ENCODE measurements at places on chromosomes 16 and 17.

DNA sequence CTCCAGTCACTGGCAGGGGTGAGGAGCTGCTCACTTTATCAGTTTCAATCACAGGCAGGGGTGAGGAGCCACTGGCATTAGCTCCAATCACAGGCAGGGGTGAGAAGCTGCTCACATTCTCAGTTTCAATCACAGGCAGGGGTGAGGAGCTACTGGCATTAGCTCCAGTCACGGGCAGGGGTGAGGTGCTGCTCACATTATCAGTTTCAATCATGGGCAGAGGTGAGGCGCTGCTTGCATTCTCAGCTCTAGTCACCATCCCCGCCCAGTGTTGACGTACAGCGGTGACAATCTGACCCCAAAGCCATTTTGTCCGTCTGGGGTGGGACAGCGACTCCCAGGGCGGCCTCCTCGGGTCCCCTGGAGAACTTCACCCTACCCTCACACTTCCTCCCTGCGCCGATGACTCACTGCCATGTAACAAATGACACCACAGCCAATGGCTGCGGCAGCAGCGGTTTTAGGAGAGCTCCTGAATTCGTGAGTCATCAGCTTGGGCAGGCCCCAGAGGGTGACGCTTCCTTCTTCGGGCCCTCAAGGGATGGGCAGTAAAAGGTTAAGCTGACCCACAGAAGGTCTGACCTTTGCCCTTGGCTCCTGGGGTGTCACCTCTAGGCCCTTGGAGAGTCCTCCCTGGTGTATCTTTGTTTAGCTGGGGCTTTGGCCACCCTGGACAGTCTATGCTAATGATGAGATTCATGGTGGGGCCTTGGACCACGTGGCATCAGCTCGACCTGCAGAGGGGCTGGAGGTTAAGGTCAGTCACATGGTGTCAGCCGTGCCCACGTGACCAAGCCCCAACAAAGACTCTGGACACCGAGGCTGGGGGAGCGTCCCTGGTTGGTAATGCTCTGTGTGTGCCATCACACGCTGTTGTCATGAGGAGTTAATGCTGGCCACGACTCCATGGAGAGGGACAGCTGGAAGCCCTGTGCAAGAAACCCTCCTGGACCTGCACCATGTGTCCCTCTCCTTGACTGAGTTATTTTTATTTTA is 171.7 kb downstream of the C16orf95 start:
- no peak for DNase-seq

GRCh38 chr17:80209765-80210164 is 10.4 kb downstream of the SGSH start:
- DNase-seq = no peak

DNA sequence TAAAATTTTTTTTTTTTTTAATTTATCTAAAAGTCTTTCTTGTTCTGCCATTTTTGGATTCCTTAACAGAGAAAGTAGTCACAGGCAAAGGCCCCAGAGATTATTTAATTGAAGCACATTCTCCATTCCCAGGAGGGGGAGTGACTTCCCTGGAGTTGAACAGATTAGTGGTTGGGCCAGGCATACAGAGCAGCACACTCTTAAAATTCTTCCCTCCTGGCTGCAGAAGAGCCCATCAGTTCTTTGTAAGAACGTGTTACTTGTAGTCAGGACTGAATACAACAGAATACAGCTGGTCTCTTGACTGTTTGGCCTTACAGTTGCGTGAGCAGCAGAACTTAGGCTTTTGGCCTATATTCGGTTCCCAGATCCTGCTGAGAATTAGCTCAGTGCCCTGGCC is 1.8 kb downstream of the ALKBH5 start:
- DNase-seq = no peak

- no peak for DNase-seq
These were observed 33.3 kb downstream of the WFDC1 start for GRCh38 chr16:84327926-84328505.

GRCh38 chr16:710500-711075 is 4.3 kb upstream of the METRN start:
- DNase-seq = no peak

- DNase-seq = no peak
These were observed 341.5 kb downstream of the SNX29 start for GRCh38 chr16:12317856-12318537.

DNA sequence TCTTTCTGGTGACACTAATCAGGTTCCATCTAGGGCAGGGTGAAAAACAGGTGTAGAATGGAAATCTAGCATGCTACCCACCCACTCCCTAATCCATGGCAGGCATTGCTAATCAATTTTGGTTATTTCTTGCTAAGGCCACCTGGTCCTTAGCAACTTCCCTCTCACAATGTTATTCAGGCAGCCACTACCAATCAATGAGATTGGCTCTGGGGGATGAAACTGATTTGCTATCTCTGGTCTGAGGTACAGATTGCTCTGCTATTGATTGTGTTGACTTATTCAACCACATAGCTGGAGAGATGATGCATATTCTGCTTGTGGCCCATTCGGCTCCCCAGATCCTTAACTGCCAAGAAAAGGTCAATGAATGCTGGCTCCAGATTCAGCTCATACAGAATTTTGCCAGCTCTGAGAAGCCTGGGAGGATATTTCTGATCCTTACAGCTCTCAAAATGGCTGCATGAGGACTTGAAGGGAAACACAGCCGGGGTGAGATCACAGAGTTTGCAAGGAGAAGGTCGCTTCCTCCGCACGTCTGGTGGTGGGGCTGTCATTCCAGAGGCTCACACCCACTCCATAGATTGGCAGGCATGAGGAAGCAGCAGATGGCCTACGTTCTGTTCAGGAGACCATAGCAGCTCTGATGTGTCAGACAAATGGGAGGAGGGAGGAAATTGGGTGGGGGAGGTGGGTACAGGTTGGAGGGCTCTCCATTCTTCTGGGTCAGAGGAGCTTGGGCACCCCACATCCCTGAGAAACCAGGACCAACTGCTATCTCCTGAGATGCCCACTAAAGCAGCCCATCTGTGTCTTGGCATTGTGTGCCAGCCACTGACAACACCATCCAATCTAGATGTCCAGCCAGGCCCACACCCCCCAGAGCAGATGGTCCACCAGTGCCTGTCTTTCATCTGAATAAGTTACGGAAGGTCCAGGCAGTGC is 22.3 kb downstream of the SEZ6 start:
- no peak for DNase-seq

DNA sequence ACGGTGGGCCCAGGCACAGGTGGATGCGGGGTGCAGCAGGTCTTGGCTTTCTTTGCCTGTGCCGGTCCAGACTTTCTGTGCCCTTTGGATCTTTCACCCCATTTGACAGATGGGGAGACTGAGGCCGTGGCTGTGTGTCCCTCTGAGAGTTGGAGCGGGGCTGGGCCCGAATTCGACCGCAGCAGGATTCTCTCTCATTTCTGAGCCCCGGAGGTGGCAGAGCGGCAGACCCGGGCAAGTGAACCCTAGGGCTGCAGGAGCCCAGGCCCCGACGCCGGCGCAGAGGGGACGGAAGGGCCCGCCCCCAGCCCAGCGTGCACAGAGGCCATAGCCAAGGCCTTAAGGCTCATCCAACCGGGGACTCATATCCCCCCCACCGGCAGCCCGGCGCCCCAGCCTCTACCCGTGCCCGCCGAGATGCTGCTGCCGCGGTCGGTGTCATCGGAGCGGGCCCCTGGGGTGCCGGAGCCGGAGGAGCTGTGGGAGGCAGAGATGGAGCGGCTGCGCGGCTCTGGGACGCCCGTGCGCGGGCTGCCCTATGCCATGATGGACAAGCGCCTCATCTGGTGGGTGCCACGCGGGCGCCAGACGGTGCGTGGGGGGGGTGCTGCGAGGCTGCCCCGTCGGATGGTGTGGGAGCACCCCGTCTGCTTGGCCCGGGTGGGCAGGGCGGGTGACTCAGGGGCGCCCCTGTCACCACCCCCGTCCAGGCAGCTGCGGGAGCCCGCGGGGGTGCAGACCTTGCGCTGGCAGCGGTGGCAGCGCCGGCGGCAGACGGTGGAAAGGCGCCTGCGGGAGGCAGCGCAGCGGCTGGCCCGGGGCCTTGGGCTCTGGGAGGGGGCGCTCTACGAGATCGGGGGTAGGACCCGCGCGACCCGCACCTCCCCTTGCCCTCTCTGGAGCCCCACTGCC is 857 bp downstream of the TMC8 start:
- no peak for DNase-seq

GRCh38 chr16:14501331-14502255 is 128.5 kb downstream of the PARN start:
- DNase-seq = no peak

DNA sequence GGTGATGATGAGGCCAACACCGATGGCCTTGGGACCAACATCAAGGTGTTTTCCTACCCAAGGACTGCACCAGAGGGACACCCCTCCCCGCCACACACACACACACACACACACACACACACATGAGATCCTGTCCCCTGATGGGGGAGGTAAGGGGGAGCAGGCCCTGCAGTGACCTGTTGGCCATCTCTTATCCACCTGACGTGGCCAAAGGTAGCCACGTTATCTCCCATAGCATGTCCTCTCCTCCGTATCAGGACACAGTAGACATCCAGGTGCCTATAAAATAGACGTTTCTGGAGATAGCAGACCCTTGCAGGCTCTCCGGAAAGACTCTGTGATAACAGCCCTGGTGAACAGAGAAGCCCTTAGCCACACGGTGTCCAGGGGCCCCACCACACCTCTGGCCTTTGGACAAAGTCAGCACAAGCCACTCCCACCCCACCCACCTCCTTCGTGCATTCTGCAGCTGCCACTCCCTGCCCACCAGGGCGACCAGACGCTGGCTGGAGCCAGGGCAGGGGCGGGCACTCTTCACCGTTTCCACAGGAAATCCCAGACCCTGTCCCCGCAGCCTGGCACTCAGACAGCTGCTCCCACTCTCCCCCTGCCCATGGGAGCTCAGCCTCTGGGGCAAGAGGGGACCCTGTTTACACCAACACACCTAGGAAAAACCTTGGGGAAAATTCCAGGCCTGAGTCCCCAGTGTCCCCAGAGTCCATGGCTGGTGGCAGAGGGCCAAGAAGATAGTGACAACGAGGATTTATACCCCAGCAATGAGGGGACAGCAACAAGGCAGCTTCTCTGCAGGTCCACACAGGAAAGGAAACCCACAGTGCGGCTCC is 15.4 kb upstream of the ENPP7 start:
- no peak for DNase-seq

- no peak for DNase-seq
These were observed 15.9 kb upstream of the ZFHX3 start for GRCh38 chr16:73063854-73064211.

GRCh38 chr16:52631711-52632110 is 84.8 kb upstream of the TOX3 start:
- no peak for DNase-seq

DNA sequence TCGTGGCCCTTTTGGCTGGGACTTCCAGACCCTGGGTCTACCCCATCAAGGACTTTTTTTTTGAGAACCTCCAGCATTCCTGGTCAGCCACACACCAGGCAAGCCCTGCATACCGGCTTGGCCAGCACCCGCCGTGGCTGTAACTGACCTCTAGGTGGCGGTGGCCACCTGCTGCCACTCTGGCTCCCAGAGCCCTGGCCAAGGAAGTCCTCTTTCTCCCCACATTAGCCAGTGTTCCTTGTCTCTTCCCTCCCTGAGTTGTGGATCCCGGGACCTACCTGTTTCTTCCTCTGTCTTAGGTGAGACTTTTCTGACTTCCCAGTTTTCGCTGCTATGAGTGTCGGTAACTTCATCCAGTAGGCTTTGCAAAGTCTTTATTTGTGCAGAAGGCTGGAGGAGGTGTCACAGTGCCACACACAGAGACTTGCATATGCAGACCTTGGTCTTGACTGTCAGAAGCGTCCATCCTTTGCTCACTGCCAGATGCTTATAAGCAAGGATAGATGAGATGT is 348.3 kb downstream of the CPPED1 start:
- no peak for DNase-seq

DNA sequence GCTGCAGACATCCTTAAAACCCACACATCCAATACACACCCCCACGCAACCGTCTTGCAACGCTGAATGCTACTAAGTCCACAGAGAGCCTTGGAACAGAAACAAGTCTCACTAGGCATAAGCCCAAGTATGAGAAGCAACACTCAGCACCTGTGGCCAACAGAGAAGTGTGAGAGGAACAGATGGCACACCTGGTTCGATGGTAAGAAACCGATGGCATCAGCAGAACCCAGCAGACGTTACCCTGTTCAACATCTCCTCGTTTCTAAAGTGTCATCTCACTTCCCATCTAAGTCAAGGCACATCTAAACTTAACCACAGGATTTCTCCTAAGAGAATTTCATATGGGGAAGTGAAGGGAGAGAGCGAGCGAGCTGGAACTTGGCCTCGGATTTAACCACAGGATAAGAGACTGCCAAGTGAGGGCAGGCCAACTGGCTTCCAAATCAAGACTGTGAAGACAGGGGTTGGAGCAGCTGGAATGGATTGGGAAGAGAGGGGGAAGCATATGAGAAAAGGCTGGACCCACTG is 41.0 kb downstream of the NXPH3 start:
- no peak for DNase-seq

DNA sequence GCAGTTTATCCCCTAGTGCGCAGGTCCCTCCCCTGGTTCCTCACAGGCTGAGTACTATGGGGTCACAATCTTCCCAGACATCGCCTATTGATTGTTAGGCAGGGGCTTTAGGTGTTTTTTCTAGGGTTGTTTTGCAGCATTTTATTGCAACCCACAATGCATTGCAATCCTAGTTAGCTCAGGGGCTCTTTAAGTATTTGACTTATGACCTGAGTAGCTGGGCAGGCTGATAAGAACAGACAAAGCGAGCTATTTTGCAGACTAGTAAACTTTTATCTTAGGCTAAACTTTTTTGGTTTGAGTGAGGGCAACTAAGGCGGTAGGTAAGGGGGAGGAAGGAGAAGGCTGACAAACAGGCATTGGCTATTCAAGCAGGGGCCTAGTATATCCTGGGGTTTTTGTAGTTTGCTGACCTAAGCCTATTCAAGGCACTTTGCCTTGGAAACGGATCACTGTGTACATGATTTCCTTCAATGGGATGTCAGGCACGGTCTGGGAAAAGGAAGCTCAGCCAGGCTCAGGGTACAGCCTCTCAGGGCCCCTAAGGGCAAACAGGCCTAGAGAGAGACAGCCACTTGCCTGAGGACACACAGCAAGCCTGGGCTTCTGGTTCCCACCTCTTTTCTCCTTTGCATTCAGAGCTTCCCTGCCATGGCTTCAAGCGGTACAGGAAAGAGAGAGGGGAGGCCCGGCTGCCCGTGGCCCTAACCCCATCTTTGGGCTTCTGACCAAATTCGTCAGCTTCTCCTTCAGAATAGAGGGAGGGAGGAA is 6.4 kb downstream of the DRC7 start:
- DNase-seq = no peak

DNA sequence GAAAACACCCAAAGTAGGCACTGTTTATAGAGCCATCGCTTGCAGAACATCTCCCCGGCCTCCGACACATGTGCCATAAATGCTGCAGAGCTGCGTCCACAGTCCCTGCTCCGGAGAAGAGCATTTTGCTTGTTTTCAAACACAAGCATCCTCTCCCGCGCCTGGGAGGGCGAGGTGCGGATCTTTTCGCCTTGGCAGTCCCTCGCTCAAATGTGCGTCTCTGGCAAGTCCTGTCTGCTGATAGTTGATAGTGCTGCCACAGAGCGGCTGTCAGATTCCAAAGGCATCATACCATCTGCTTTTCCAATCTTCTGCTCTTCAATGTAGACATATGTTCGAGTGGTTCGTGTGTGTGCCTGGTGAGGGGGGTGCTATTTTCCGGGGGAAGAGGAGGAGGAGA is 603.7 kb downstream of the MAF start:
- no peak for DNase-seq

GRCh38 chr17:7656958-7657609 is 6.4 kb downstream of the ATP1B2 start:
- DNase-seq = no peak

- DNase-seq = no peak
These were observed 103.5 kb downstream of the NPIPB11 start for GRCh38 chr16:29302976-29303375.

All from NCI-H1048 (cell line).